ENCODE measurements at places on chromosomes 5 and 9. TPM values are rescaled to one million over a fixed set of nuclear protein-coding genes. Genes with fewer than 3 reads are reported as not detected.

- no peak for DNase-seq
- H3K27me3 ChIP-seq, result no peaks in the 10 kb centered on the region
- H3K27ac ChIP-seq, result no peak overlapping the region
- no peaks in the 10 kb centered on the region for H3K36me3 ChIP-seq
- no peaks in the 10 kb centered on the region for H3K4me1 ChIP-seq
Observed at GRCh38 chr9:32723789-32724325, 59.5 kb upstream of the TMEM215 start.

DNA sequence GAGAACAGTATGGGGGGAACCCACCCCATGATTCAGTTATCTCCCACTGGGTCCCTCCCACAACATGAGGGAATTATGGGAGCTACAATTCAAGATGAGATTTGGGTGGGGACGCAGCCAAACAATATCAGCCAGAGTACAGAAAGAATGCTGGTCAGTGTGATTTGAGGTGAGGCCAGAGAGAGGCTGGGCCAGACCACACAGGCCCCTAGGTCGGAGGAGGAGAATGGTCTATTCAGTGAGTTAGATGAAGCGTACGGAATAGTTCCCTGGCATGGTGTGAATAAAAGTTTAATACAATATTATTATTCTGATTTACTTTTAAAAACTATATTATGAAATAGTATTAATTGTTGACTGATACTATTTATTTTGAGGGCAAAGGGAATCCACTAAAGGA, 39.7 kb downstream of the PCSK5 start:
- no peaks in the 10 kb centered on the region for H3K27me3 ChIP-seq
- no peak for DNase-seq
- peaks cover 5% of the 10 kb centered on the region for H3K36me3 ChIP-seq
- no peaks in the 10 kb centered on the region for H3K4me1 ChIP-seq
- H3K4me3 ChIP-seq, result no peak overlapping the region

GRCh38 chr5:74895906-74896305, 29.7 kb upstream of the FAM169A start:
- no peak for DNase-seq
- H3K36me3 ChIP-seq, result no peaks in the 10 kb centered on the region
- H3K27me3 ChIP-seq, result no peaks in the 10 kb centered on the region
- H3K27ac ChIP-seq, result no peak overlapping the region
- H3K4me1 ChIP-seq, result no peaks in the 10 kb centered on the region

- peaks cover 64% of the 10 kb centered on the region for H3K4me1 ChIP-seq
- H3K27ac ChIP-seq, result peak overlapping the region; percentile 92
Observed at GRCh38 chr9:129237164-129237611, 59.1 kb upstream of the IER5L start.

DNA sequence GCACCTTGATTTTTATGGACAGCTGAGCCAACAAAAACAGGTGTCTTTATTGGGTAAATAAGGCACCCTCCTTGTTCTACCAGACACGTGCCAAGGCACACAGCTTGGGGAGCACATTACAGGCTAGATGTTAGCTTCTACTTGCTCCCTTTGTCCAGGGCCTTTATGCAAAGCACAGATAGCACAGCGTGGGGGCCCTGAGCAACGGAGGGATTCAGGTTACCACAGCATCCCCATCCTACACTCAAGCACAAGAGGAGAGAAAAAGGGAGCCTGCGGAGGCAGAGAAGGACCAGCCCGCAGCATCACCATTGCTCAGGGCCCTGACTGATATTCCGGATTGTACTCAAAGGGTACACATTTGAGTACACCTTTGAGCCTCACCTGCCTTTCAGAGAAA, 181.7 kb upstream of the KIF2A start:
- no peaks in the 10 kb centered on the region for H3K27me3 ChIP-seq
- no peak for DNase-seq
- H3K27ac ChIP-seq, result no peak overlapping the region
- no peak overlapping the region for H3K4me3 ChIP-seq

MAP1B gene
- not detected for total RNA-seq

PCDHGA12 gene
- total RNA-seq, result not detected

SLC25A2 gene
- 0.42 TPM for total RNA-seq

EGFLAM gene
- total RNA-seq, result not detected

KCNT1 gene
- total RNA-seq, result 0.08 TPM

PCDHGC5 gene
- not detected for total RNA-seq

HTR4 gene
- not detected for total RNA-seq
